ENCODE measurements at places on chromosomes 7 and 10.

DNA sequence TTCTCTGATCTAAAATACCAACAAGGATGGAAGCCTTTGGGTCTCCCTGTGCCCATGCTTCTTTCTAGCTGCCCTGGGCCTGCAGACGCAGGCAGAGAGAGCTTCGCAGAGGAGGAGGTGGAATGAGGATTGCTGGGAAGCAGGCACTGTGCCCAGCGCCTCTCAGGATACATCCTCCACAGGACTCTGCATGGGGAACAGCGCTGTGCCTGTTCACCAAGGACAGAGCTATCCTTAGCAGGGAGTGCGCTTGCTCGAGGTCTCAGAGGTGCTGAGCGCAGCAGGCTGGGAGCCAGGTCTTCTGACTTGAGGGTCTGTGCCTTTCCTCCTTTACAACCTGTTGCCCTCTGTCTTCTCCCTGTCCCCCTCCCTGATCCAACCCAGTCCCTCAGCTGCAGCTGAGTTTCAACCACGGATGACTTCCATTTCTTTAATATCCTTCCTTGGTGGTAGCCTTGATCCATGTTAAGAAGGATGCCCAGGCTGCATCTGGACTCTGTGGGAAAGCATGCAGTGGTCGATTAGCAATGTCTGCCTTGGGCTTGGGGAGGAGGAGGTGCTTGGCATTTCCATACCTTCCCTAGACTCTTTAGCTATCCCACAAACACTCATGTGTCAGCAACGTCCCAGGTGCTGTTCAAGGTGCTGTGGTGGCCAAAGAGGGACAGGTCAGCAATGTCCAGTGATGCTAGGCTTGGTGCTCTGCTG is 219.6 kb upstream of the GPR26 start:
- peak; percentile 6 for DNase-seq

DNA sequence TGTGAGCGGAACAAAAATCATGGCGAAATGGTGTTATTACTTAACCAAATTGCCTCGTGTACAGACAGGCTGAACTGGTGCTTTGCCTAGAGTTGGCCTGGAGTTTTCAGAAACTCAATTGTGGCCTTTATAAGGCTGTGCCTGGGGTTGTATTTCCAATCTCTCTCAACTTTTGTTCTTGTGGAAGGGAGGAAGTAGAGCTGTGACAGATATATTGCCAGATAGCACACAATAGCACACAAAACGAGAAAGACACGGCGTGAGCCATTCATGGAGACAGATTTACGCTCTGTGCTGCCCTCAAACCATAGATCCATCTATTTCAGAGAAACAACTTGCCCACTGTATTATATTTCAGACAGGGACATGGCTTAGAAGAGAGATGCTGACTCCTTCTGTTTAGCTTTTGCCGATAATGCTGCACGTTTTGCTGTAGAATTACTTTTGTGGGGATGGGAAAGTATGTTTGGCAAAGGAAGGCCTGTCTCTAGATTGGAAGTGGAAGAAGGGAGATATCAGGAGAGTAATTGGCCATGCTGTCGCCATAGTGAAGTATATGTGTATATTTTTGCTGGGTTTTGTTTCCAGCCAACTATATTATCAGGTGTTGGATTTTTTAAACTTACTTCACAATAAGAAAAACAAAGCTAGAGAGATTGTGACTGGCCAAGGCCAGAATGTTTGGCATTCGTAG is 80.4 kb downstream of the AUTS2 start:
- DNase-seq: no peak

DNA sequence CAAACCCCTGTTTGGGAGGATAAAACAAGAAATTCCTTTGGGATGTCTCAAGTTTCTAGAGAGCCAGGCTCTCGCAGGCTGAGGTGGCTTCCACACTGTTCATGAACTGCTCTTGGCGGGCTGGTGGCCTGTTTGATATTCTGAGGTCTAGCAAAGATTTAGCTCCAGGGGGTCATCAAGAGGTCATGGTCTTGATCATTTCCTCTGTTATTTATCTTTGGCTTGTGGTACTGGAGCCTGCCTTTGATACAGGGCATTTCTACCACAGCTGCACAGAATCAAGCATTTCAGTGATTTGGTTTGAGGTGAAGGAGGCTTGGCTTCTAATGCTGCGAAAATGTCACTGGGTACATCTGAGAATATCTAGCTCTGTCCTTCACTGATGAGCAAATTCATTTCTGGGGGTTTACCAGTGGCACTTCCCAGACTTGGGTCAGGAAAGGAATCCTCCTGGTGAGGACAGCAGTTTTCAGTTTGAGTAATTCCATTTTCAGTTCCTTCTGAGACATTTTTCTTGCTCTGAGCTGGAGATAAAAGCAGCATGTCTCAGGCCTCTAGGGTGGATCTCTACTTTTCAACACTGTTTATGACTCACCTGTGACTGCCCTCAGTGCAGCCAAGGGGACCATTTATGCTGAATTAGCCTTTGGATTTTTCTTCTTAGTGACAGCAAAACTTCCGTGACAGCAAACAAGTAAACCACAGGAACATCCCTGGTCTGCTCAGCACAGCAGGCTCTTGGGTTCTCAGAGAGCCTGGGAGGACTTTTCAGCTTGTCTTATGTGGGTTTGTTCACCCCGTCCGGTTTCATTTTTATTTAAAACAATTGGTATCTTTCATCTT is 312.0 kb downstream of the RNLS start:
- DNase-seq: peak; percentile 31

DNA sequence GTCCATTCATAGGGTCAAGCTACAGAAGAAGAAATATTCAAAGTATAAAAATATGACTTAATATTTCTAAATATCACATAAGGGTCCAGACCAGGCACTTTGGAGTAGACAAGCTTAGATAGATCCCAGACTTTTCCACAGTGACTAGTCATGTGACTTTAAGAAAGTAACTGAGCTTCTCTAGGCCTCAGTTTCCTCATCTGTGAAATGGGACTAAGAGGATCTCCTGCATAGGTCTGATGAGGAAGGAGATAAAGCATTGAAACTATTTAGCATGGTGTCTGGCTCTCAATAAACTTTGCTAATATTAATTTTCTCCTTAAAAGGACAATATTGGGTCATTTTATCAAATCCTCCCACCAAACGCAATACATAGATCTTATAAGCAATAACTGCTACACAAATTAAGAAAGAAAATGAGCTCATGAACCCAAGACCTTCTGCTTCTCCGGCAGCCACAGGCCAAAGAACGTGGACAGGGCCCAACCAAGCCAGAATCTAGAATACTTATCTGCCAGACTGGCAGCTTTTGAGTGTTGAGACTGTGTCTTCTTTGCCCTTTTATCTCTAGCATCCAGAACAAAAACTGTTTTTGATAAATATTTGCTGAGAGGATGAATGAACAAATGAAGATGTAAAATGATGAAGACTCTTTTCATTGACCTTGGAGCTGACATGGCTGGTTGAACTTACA is 1.6 kb upstream of the TARP start:
- DNase-seq: no peak

GRCh38 chr10:68559841-68560185 is 324 bp upstream of the TET1 start:
- DNase-seq: no peak

- DNase-seq: no peak
Measured at GRCh38 chr7:25050223-25050622, 70.2 kb upstream of the OSBPL3 start.

- DNase-seq: no peak
Measured at GRCh38 chr10:32114508-32114907, 58.3 kb upstream of the KIF5B start.

DNA sequence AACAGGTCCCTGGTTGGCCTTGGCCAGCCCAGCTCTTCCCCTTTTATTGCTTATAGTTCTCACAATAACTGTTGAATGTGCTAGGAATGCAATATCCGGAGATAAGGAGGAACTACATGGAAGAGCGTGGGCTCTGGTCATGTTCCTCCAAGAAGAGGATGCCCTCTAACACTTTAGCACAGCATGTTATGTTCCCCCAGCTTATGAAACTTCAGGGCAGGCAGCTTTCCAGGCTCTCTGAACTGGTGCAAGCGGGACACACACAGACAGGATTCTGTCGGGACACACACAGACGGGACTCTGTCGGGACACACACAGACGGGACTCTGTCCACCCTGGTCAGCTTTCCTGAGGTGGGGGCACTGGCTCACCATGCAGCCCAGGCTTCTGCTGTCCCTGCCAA is 141.6 kb downstream of the PKD1L1 start:
- no peak for DNase-seq
